ENCODE measurements at places on chromosomes 2 and 18. TPM values are rescaled to one million over a fixed set of nuclear protein-coding genes. Genes with fewer than 3 reads are reported as not detected.

DNA sequence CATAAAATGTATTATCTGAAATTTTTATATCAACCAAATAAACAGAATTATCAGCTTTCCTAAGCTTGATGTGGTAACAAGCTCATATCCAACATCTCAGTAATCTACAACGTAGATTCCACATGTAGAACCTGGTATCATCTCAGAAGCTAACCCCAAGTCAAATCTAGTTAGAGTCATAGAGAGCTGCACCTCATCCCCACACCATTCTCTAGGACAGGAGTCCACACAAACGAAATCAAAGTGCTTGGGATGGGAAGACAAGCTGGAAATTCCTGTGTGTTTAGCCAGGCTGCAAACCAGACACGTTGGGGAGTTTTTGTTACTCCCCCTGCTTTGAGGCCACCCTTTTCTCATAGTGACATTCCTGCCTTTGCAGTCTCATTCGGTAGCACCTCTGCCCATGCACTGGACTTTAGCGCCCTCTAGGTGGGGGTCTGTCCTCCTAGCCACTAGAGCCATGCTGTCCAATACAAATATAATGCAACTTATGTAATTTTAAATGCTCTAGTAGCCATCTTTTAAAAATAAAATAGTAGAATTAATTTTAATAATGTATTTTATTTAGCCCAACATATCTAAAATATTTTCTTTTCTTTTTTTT is 28.1 kb upstream of the SATB2 start:
- H3K36me3 ChIP-seq: no peaks in the 10 kb centered on the region
- DNase-seq: no peak
- H3K27ac ChIP-seq: no peak overlapping the region
- no peaks in the 10 kb centered on the region for H3K4me1 ChIP-seq
- no peaks in the 10 kb centered on the region for H3K27me3 ChIP-seq

DNA sequence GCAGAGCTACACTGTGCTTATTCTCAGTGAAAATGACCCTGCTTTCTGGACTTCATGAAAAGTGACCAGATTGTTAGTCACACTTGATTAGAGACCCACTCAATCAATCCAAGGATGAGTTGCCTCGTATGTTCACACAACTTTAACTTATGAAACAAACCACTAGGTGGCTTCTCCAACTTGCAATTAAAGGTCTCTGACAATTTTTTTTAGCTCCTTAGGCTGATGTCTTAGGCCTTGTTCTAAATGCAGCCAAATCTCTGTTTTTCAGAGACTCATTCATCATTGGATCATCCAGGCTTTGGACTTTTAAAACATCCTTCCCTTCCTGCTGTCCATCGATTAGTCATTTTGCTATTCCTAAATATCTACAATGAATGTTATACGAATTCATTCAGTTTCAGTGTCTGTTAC is 63.4 kb downstream of the MREG start:
- H3K4me3 ChIP-seq: no peak overlapping the region
- DNase-seq: no peak
- no peaks in the 10 kb centered on the region for H3K4me1 ChIP-seq
- H3K36me3 ChIP-seq: no peaks in the 10 kb centered on the region
- H3K27me3 ChIP-seq: no peaks in the 10 kb centered on the region

DNA sequence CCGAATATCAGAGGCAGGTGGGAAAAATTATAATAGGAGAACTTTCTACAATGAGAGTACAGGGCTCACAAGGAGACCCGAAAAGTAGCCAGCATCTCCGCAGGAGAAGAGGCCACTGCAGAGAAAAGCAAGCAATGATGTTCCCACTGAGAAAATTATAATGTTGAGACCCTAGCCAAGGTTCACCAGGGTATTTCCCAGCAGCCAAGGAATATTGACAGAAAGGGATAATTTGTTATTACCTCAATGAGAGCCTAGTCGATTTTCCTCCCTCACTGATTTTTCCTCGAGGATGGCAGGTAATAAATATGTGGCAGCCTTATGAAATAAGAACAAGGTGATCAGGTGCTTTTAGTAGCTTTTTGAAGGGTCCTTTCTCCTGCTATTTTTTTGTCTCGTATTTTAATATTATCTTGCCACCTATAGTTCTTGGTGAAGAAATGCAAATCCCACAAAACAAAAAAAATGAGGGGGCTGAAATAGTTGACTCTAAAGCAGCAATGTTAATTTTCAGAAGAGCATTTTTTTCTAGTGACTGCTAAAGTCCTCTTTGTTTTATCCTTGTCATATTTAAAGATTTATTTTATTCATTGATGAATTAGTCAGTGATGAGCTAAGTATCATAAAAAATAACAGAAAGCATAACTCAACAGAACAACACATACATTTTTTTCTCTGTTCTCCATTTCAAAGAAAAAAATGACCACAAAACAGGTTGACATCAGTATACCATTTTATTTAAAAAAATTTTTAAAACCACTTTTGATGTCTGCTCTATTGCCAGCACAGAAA is 215.4 kb downstream of the KCNE4 start:
- H3K4me1 ChIP-seq: no peaks in the 10 kb centered on the region
- H3K27ac ChIP-seq: no peak overlapping the region
- no peak overlapping the region for H3K4me3 ChIP-seq
- no peak for DNase-seq

The TGFA gene
- total RNA-seq: 1.1 TPM
